ENCODE measurements at places on chromosomes 6 and 20.

DNA sequence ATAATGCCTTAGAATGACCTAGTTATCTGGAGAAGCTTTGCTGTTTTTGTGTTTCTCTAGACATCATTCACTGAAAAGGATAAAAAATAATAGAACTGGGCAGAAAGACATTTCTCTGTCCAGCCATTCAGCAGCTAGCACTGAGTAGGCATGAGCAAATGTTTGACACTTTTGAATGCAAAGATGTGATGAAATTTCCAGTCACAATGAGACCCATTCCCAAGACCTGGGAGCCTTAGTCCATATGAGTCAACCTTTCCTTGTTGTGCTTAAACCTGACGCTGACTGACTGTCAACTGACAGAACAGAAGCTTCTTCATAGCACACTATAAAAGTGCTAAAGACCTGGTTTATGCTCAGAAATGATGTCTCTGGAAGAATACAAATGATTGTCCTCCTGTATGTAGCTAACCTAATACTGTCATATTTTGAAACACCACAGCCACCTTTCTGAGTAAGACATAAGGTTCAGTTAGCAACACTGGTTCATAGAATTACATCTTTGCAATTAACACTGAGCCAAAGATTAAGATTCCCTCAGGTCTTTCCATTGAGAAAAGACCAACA is 17.1 kb downstream of the RALGAPA2 start:
- no peak for DNase-seq

DNA sequence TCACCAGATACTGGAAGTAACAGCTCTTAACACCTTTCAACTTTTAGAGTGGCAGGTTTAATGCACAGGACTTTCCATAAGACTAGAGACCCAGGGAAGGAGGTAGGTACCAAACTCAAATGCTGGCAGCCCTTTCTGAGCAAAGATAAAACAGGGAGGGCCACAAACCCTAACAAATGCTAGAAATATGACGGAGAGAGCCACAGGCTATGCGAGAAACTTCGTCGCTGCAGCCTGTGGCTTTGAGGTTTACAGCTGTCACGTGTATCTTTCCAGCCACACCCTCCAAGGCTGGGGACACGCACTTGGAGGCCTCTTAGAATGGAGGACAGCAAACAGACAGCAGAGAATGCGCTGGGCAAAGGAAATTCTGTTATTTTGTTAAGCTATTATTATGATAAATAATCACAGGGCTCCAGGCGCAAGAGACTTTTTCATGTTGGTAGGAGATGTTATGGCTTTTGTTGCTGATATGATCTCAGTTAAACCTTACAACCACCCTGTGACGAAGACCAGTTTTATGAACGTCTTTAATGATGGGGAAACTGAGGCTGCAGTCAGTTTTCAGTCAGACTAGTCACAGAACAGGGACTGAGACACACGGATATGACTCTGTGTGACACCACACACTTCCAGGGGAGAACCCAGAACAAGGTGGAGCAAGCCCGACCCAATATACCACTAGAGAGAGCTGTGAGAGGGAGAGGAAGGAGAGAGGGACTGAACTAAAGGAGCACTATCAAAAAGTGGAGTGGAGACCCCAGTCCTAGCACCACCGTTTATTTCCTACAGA is 2.0 kb downstream of the TRAM2 start:
- DNase-seq: no peak

DNA sequence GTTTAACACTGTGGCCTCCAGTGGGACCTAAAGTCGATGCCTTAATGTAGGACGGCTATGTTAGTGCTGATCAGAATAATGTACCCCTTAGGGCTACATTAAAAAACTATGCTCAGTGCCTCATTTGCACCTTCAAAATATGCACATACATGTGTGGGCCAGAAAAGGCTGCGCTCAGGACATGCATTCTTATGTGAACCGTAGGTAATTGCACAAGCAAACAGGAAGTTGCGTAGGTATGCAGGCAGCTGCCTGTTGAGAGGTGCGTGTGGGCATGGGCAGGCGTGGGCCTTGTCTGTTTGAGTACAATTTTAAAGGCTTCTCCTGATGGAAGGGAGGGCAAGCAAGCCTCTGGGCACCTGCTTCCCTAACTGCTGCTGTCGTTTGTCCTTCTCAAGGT is 116.2 kb upstream of the JAG1 start:
- DNase-seq: no peak

DNA sequence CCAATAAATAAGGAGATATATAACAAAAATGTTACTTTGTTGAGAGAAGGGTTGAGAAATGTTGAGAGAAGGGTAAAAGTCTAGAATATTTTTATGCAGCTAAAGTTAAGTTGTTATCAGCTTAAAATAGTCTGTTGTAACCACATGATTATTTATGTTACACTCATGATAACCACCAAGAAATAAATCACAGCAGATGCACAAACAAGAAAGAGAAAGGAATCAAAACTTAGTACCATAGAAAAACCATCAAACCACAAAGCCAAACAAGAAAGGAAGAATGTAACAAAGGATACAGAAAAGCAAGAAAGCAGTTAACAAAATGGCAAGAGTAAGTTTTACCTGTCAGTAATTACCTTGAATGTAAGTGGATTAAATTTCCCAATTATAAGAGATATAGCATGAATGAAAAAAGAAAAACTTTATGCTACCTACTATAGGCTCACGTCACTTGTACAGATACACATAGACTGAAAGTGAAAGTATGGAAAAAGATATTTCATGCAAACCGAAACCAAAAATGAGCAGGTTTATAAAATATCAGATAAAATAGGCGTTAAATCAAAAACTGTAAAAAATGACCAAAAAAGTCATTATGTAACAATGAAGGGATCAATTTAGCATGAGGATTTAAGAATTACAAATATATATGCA is 93.6 kb downstream of the STXBP5 start:
- DNase-seq: no peak

GRCh38 chr6:130982135-130982534 is 80.9 kb downstream of the EPB41L2 start:
- DNase-seq: no peak

DNA sequence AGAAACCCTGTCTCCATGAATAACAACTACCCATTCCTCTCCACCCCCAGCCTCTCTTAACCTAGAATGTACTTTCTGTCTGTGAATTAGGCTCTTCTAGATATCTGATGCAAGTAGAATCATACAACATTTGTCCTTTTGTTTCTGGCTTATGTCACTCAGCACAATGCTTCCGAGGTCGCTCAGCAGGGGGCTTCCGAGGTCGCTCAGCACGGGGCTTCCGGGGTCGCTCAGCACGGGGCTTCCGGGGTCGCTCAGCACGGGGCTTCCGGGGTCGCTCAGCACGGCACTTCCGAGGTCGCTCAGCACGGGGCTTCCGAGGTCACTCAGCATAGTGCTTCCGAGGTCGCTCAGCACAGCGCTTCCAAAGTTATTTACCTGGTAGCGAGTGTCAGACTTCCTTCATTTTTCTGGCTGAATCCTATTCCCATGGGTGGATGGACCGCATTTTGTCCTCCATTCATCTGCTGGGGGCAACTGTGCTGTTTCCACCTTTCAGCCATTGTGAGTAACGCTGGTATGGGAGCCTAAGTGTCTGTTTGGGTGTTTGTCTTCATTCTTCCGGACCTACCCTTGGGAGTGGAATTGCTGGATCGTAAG is 31.0 kb upstream of the BHLHE23 start:
- DNase-seq: no peak
